ENCODE measurements at places on chromosomes 2 and 18. TPM values are rescaled to one million over a fixed set of nuclear protein-coding genes. Genes with fewer than 3 reads are reported as not detected.

The DNAJC5G gene
- total RNA-seq: not detected

The LBH gene
- total RNA-seq: 9.5 TPM

The ERICH2 gene
- total RNA-seq: 1.3 TPM

The SERPINB13 gene
- total RNA-seq: not detected

All from K562 (cell line).